NCI-H2081 (cell line): ENCODE measurements at places on chromosomes 4 and X.

DNA sequence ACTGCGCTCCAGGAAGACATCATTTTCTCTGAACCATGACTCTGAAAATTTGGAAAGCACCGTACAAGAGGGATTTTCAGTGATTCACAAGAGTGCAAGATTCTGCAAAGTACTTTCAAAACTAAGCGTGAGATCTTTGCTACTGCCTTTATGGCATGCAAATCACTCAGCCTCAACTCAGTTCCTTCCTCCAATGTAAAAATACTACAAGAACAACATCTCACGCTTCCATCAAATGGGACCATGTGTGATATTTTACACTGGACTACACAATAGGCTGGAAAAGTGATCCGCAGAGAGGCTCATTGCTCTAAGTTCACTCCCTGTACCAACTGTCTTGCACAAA, 674 bp upstream of the IL15 start:
- no peak for DNase-seq

DNA sequence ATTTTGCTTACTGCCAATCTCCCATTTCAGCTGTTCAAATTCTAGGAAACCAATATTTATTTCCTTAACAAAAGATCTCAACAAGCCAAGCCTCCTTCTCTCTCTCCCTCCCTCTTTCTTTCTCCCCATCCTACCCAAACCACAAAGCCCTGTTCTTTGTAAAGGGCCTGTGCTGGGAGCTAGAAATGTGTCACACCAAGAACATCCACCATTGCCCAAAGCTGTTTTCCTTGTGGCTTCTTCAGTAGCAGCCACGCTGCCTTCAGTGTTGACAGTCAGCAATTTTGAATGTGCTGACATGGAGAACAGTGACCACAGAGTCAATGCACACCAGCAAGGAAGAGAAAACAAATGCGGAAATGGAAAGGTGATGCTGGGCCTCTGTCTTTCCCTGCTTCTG, 203.0 kb downstream of the MAML3 start:
- DNase-seq, result no peak

DNA sequence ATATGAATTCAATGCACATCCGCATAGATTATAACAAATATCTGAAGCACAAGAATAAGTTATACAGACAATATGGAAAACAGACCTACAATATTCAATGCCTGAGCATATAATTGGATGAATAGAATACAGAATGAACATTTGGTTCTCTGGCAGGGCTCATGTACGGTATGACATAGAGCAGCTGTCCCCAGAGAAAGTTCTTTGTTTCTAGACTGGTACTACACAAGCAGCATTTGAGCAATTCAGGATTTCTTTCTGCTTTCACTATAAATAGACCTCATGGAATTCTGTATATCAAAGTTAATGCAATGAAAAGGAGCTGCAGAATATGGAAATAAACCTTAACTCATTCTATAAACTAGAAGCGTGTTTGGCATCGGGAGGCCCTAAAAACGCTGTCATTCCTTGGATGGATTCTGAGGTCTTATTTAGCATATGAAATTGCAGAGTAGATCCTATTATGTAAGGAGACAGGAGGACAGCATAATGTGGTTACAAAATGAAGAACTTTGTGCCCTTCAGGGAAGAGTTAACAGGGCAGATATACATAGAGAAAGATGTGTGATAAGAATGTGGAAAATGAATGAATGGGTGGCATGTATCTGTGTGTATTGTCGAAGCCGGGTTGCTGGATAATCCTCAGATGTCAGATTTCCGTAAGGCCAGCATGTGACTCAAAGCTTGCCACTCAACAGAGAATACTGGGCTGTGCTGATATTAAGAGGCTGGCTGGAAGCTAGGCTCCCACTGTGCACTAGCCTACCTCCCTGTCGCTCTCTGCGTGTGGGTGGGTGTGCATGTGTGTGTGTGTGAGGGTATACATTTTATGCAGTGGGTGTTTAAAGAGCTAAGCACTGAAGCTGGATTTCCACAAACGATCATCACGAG, 103.3 kb upstream of the SLC4A4 start:
- DNase-seq, result no peak

DNA sequence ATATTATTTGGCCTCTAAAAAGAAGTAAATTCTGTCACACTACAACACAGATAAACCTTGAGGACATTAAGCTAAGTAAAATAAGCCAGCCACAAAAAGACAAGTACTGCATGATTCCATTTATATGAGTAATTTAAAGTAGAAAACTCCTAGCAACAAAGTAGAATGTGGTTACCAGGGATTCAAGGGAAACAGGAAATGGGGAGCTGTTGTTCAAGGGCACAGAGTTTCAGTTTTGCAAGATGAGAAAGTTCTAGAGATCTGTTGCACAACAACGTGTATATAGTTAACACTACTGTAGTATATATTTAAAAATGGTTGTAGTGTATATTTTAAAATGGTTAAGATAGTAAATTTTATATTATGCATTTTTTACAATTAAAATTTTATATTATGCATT, 25.4 kb downstream of the SEC31A start:
- no peak for DNase-seq

- DNase-seq, result no peak
Observed at GRCh38 chrX:10485326-10485725, 135.1 kb downstream of the MID1 start.

- DNase-seq, result no peak
Observed at GRCh38 chrX:28311466-28311865, 275.8 kb upstream of the IL1RAPL1 start.

GRCh38 chr4:77699731-77700210, 94.2 kb downstream of the CXCL13 start:
- peak; percentile 19 for DNase-seq

DNA sequence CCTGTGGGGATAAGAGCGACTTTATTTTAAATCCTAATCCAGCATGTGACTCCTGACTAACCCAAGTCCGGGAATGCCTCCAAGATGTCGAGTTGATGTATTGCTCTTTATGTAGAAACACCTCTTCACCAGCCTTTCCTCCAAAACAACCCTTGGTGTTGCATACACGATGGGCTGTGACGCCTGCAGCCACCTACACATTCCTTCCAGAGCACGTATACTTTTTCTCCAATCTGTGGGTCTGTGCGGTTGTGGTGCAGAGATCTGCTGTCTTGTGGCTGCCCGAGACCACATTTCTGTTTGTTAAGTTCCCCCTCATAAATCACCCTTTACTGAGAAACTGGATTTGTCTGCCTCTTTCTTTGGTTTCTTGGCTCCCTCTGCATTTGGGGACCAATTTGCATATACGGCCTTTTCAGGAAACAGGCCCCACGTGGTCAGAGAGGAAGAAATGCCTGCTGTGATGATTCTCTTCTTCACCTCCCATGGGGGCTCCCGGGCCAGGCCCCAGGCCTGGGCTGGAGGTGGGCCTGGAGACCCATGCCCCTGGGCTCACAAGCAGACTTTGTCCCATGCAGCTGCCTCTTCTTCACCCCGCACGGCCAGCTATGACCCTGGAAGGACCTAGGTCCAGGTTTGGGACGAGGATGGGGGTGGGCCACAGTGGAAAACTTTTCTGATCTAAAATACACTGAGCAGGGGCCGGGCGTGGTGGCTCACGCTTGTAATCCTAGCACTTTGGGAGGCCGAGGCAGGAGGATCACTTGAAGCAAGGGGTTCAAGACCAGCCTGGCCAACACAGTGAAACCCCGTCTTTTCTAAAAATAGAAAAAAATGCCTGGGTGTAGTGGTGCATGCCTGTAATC, 21.4 kb upstream of the AFAP1 start:
- no peak for DNase-seq

- DNase-seq, result peak; percentile 41
Observed at GRCh38 chr4:173990126-173990868, 293.2 kb downstream of the FBXO8 start.

- DNase-seq, result no peak
Observed at GRCh38 chr4:13618212-13618806, 9.2 kb downstream of the BOD1L1 start.

DNA sequence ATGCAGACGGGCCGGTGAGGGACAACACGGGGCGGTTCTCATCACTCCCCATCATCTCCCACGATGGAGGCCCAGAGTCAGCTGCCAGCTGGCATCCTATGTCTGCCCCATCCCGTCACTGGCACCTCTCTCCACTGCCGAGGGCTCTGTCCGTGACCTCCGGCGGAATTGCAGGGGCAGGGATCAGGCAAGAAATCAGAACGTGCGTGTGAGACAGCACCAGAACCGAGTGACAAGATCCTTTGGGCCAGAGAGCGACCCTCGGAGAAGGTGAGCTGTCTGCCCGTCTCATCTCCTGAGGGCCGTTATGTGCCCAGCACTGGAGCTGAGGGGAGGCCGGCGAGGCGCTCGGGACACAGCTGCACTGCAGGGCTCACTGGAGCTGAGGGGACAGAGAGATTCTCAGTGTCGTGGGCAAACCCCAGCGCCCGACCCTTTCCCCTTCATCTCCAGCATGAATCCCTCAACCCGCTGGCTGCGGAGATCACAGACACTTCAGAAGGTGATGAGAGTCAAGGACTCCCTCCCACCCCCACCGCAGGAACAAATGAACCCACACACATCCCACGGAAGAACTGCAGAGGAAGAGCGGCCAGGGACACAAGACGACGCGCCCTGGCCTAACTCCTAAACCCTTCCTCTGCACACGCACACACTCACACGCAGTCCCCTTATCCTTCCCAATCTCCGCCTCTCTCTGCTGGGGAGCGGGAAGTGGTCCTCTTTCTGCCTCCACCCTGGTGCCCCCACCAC, 128.7 kb downstream of the AFAP1 start:
- no peak for DNase-seq

- DNase-seq, result no peak
Observed at GRCh38 chr4:167897116-167897515, 195.2 kb upstream of the ANXA10 start.

- no peak for DNase-seq
Observed at GRCh38 chr4:143046454-143046853, 138.3 kb upstream of the USP38 start.

GRCh38 chrX:70292788-70293187, 2.9 kb downstream of the KIF4A start:
- no peak for DNase-seq

DNA sequence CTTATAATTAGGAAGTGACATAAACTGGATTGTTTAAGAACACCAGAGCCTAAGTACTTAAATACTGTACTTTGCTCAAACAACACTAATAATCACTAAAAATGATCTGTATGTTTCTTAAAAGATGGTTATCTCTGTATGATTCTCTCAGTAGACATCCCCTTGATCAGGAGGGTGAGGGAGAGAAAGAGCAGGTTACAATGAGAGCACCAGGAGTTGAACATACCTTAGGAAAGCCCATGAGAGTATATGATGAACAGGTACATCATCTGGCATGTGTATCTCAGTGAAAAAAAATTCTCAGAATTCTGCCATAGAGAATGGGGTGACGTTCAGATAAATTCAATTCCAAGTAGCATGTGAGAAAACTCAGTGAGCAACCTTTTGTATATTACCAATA, 59.9 kb upstream of the IL2 start:
- DNase-seq, result no peak

DNA sequence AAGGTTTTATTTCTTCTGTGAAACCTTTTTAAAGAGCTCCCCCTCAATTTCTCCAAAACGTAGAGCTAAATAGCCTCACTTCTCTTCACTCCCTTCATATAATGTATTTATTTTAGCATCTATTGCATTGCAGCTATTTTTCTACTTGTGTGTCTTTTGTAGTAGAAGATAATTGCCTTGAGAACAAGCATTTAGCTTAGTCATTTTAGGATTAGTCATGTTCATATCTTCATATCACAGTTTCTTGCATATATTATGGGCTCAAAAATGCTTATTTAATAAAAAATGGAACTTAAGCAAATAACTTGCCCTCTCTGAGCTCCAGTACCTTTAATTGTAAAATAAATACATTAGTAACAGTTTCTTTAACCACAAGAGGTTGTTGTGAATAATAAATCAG, 72.1 kb upstream of the SPANXC start:
- no peak for DNase-seq

- DNase-seq, result no peak
Observed at GRCh38 chr4:127730142-127730913, at the start of gene SLC25A31. Gene SLC25A31, plus strand, starts transcription at chr4:127730400. Its CDS starts 146 bp downstream, at chr4:127730546.

DNA sequence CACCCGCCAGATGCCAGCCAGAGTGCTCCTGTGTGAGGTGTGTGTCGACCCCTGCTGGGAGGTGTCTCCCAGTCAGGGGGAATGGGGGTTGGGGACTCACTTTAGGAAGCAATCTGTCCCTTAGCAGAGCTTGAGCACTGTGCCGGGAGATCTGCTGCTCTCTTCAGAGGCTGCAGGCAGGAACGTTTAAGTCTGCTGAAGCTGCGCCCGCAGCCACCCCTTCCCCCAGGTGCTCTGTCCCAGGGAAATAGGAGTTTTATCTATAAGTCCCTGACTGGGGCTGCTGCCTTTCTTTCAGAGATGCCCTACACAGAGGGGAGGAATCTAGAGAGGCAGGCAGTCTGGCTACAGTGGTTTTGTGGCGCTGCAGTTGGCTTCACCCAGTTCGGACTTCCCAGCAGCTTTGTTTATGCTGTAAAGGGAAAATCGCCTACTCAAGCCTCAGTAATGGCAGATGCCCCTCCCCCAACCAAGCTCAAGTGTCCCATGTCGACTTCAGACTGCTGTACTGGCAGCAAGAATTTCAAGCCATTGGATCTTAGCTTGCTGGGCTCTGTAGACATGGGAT, 80.8 kb downstream of the CCSER1 start:
- no peak for DNase-seq

DNA sequence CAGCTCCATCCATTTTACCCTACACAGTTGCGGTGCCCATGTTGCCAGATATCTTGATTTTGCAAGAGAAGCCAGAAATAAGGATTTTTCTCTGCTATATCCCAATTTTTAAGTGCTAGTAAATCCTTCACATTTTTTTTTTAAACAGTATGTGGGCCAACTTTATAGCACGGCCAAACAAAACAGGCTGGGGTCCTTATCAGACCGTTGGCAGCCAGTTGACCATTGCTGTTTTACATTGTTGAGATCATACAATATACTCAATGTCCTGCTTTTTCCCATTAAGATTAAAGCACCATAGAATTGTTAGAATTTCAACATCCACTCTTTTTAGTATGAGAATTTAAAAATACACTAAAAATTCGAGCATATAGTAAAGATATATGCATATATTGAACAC, 150.9 kb downstream of the SPCS3 start:
- DNase-seq, result no peak

GRCh38 chrX:122622795-122623194, 561.3 kb upstream of the GRIA3 start:
- DNase-seq, result peak; percentile 71

- DNase-seq, result no peak
Observed at GRCh38 chrX:631802-632365, 1.3 kb downstream of the SHOX start.

GRCh38 chrX:119828446-119828845, 24.3 kb downstream of the UPF3B start:
- no peak for DNase-seq

DNA sequence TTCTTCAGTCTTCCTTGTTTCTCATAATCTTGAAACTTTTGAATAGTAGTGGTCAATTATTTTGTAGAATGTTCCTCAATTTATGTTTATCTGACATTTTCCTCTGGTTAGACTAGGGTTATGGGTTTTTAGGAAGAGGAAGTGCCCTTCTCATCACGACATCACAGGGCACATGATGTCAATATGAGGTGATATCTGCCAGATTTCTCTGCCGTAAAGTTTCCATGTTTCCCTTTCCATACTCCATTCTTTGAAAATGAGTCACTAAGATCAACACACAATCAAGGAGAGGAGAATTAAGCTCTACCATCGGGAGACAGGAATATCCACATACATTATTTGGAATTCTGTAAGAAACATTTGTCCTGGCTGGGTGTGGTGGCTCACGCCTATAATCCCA, 28.4 kb downstream of the RP2 start:
- DNase-seq, result no peak
